Activated CD4-positive, alpha-beta T cell treated with anti-CD3 and anti-CD28 coated beads for 1 hour (primary cell): ENCODE measurements at places on chromosomes 6 and 20.

DNA sequence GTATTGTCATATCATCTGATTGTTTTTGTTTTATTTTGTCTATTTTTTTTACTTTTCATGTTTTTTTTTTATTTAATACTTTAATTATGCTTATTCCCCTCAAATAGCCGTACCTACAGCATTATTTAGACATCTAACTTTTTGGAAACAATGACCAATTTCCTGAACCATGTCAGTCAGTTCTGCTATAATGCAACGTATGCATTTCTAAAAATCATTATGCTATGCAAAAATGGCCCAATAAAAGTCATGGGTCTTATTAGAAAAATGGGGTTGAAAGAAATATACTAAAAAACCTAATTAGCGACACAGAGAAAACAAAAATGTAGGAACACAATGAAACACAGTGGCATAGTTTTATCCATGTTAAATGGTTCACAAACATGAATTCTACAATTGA is 1454.7 kb downstream of the GRIK2 start:
- no peak for DNase-seq

- no peak for DNase-seq
Observed at GRCh38 chr20:39795401-39796272, 833.5 kb downstream of the DHX35 start.

DNA sequence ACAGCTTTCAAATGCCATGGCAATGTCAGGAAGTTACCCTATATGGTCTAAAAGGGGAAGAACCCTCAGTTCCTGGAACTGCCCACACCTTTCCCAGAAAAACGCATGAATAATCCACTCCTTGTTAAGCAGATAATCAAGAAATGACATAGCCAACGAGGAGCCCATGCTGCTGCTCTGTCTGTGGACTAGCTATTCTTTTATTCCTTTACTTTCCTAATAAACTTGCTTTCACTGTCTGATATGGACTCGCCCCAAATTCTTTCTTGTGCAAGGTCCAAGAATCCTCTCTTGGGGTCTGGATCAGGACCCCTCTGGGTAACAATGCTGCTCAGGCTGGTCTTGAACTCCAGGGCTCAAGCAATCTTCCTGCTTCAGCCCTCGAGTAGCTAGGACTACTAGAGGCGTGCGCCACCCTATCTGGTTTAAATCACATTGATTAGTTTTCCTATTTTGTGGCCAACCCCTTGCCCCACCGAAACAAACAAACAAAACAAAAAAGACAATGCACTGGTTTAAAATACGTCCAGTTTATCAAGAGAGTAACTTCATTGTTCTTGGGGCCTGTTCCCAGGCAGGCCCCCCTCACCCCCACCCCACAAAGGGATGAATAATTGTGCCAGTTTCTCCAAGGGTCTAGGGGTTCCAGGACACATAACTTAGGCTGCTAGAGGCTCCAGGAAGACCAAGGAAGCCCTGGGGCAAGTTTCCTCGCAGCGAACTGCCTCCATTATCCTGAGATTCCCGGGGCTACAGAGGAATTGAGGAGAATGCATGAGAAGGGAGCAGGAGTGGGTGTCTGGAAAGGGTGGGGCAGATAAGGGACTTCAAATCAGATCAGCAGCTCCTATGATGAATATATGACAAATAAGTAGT is 10.1 kb upstream of the AKAP12 start:
- no peak for DNase-seq

- DNase-seq: no peak
Observed at GRCh38 chr6:7241709-7242645, 71.0 kb downstream of the SSR1 start.

DNA sequence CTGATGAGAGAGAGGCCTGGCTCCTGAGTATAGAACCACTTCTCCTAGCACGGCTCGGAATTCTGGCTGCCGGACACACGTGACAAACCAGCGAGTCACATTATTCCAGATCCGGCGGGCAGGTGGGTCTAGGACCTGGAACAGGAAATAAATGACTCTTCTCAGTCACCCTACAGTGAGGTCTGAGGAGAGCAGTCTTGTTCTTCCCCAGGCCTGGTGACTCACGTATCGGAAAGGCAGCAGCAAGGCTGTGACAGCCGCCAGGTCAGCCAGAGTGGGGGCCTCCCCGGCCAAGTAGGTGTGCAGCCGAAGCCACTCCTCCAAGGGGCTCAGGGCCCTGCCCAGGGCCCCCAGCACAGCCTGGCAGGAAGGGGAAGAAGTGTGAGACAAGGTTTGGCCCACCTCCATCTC is 2.8 kb downstream of the VARS1 start:
- no peak for DNase-seq

DNA sequence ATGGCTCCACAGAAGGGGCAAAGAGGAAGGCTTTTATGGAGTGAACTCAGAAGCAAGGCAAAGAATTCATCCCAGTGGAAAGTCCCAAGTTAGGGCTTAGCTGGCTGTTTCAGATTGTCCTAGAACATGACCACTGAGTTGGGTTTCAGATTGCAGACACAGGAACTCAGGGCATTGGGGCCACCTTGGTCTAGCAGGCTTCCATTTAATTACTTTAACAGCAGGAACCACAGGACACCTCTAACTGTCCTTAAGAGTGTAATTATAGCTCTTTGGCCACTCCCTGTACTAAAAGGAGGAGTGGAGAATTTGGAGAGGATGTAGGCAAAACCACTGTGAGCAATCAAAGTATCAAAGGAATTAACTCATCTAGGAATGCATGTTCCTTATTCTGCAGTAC is 150.6 kb upstream of the AGPAT4 start:
- no peak for DNase-seq

DNA sequence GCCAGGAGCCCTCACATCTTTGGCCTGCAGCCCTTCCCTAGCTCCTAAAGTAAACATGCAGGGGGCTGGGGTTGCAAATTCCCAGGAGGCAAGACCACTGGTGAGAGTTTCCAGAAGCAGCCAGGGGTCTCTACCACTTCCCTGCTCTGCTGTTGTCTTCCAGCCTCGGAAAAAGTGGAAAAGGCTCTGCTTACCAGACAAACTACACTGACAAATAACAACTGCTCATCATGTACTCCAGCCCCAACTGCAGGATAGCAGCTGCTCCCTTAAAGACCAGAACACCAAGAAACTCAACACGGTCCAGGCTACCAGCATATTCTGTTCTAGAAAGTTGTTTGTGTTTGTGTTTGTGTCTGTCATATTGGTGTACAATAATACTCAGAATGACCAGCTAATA is 187.5 kb upstream of the MARCKS start:
- no peak for DNase-seq

DNA sequence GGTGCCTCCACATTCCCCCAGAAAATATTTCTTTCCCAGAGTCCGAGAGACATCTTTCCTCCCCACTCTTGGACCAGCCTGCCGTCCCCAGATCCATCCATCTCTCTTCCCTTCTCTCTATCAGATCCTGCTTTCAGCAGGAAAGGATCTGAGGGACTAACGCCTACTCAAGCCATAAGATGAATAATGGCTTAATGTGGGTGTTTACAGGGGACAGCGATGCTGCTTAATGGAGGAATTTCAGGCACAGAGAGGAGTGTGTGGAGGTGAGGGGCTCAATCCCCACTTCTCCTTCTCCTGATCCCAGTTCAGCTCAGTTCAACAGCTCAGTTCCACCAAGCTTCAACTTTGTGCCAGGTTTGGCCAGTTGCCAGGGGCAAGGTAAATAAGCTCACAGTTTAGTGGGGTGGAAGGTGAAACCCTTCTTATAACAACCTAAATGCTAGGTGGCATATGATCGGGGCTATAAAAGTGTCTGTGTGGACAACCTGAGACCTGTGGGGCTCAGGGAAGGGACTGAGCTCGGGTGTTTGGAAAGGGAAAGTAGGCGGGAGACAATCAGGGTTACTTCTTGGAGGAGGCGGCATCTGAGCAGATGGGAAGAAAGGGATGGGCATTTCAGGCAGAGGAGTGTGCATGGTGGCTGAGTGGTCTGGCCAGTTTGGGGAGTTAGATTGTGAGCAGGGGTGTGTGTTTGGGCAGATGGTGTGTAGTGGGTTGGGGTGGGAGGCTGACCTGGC is 55.8 kb downstream of the CDH22 start:
- DNase-seq: no peak

DNA sequence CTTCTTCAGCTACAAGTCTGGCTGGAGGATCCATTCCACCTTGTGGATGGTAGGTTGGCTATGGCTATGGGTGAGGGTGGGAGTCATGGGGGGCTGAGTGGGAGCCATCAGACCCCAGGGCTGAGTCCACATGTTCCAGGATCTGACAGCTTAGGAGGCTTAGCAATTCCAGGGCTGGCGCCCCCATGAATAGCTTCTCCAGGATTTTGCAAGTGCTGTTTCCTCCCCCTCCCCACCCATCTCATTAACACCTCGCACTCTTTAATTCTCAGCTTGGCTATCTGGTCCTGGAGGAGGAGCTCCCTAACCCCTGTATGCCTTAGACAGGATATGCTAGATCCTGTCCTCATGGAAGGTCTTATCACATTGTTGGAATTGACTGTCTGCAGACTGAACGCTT is 39.0 kb upstream of the ANGPT4 start:
- no peak for DNase-seq

DNA sequence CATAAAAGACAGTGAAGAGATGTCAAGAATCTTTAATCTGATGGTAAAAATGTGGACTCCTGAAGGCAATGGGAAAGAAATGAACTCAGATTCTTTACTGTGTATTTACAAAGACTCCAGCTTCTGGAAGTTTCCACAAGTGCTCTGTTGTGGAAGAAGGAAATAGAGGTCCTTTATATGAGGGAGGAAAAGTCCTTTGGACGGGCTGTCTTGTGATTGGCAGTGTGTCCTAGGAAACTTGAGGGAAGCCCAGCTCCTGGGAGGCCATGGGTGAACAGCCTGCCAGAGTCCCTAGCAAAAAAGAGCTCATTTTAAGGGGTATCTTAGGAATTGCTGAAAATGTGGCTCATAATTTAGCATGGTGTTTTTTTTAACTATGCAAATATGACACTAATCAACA is 92.0 kb downstream of the RNASET2 start:
- no peak for DNase-seq

GRCh38 chr6:127917766-127918165 is 16.9 kb upstream of the THEMIS start:
- DNase-seq: no peak

- DNase-seq: no peak
Observed at GRCh38 chr6:44053106-44053756, 74.0 kb downstream of the MRPL14 start.
